H4 (cell line): ENCODE measurements at places on chromosomes 16 and 17.
A peak's percentile ranks its signal among the peaks of the same experiment; 100 is the strongest.

DNA sequence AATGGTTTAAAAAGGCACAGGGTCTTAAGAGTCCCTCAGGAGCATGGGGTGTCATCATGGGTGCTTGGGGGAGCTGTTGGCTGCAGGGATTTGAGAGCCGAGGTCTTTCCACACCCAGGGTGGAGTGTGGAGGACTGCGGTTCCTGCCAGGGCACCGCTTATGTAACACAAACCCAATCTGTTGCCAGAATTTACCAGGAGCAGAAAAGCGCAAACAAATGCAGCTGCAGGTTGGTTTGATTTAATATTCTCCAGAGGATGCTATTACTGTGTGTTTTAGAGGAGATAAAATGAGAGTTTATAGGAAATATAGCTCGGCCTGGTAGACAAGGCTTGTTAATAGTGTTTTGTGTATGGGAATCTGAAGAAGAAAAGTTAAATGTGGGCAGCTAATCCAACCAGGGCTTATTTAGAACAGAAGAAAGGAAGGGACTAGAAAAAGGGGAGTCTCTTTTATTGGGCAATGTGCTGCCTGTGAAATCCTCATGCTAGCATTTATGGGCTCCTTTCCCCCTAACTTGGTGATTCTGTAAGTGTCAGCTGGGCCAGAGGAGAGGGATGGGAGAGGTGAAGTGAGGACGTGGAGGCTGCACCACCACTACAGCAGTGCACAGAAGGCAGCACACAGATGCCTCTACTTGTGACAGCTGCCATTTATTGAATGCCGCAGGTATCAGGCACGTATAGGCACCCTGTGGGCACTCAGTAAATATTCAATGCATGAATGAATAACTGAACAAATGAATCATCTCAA lies 174.7 kb downstream of the KATNIP start:
- no peak for DNase-seq

GRCh38 chr17:78862073-78863023 lies 21.7 kb upstream of the USP36 start:
- DNase-seq: peak; percentile 99

GRCh38 chr16:84286578-84287240 lies 8.0 kb upstream of the WFDC1 start:
- peak; percentile 41 for DNase-seq

GRCh38 chr16:65961476-65962143 lies 404.9 kb upstream of the CDH5 start:
- DNase-seq: no peak

DNA sequence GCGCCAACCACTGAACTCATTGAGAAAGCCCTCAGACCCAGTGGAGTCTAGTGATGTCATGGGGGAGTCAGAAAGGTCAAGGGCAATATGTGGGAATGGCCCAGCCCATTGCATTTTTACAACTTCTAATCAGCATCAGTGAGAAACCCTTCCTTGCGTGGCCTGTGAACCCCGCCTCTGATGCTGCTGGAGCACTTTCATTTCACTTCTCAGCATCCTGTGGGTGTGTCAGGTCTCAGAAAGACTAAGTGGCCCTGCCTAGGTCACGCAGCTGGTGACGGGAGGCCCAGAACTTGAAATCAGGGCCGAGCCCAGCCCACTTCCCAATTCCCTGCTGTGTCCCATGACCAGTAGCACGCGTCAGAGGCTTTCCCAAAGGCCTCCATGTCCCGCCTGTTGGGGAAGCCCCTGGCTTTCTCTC lies 6.1 kb downstream of the DNAI2 start:
- DNase-seq: no peak

DNA sequence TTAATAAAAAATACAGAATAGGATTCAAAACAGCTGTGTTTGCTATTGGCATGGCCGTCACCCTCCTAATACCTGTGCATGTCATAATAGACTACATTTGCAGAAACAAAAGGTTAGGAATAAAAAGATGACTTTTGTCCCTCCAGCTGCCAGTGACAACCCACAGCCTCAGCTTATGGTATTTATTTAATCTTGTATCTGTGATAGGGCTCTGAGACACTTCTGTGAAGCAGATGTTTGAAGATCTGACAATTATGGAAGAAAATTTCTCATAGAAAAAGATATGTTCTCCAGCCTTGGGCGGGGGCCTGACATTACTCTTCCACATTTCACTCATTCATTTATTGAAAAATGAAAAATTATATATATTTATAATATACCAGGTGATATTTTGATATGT lies 62.2 kb downstream of the PITPNC1 start:
- no peak for DNase-seq
